ENCODE measurements at places on chromosomes 11 and 22.
A peak's percentile ranks its signal among the peaks of the same experiment; 100 is the strongest.

DNA sequence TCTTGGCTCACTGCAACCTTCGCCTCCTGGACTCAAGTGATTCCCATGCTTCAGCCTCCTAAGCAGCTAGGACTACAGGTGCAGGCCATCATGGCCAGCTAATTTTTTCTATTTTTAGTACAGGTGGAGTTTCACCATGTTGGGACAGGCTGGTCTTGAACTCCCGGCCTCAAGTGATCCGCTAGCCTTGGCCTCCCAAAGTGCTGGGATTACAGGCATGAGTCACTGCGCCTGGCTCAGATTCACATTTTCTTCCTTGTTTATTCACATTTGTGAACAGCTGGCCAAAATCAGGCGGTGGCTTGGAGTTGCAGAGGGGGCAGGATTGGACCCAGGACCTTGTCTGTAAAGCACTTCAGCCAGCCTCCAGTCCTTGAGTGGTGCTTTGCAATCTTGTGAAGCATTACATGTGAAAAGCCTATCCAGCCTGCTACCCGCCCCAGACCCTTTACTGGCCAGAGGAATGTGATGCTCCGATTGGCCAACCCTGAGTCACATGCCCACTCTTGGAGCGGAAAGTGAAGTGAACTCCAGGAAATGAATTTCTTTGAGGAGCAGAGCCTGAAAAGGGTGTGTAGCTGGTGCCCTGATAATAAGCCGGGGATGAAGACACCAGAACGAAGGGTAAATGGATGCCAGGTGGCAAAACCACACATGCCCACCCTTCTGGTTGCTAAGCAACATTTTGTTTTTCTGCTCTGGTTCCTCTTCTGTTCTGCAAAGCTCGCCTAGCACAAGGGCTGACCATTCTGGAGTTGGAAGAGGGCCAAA, 62.6 kb upstream of the PTPRJ start:
- DNase-seq: peak; percentile 65

- no peak for DNase-seq
Measured at GRCh38 chr11:30131535-30131934, 99.3 kb upstream of the FSHB start.

- no peak for DNase-seq
Measured at GRCh38 chr22:48267681-48268080, 1505.2 kb downstream of the TBC1D22A start.

DNA sequence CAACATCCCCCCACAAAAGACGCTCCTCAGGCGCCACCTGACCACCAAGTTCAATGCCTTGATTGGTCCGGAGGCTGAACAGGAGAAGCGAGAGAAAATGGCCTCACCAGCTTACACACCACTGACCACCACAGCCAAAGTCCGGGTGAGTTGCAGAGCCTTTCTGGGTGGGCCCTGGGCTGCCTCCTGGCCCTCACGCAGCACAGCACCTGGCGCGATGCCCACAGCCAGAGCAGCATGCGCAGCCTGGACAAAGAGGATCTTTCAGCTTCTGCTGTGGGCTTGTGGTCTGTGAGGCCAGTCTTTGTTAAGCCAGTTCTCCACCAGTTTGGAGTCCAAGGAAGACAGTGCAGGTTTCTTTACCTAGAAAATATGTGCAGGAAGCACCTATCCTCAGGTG, 21.6 kb downstream of the CYB5R2 start:
- no peak for DNase-seq

GRCh38 chr11:92859156-92859690, 110.2 kb upstream of the MTNR1B start:
- no peak for DNase-seq

DNA sequence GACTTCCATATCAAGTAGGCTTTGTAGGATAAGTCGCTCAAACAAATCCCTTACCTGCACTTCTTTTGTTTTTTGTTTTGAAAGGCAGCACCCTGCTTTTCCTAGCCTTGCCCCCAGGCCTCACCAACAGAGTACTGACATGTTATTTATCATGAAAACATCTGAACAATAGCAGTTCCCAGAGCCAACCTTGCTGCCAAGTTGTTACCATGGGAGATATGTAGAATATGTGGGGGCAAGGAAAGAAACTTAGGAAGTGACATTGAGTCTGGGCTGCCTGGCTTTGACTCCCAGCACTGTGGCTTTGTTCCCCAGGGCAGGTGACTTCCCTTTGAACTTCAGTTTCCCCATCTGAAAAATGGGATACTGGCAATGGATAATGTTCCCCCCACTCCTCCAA, 53.4 kb upstream of the CRYBB3 start:
- DNase-seq: no peak

DNA sequence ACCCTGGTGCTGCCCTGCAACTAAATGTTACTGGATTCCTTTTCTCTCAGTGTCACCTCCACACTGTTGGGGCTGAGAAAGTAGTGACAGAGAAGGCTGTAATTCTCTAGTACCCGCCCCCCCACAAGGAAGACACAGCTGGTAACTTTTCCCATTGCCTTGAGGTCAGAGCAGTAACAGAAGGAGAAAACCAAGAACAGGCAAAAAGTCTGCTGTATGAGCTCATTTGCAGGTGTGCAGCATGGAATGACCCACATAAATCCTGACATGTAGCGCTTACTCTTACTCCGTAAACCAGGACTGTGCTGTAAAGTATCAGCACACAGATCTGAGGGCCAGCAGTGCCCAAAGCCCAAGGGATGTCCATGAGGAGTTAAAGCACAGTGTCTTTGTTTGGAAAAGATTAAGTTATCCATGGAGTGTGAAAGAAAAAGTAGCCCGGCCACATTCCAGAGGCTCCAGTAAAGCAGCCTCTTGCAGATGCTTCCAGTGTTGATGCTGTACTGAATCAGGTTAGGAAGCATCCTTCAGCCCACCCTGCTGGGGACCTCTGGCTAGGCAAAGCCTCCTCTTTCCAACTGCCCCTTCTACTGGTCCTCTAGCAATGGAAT, 120.7 kb downstream of the PLEKHA7 start:
- no peak for DNase-seq

- peak; percentile 50 for DNase-seq
Measured at GRCh38 chr22:30290342-30291057, 1.2 kb upstream of the CASTOR1 start.

GRCh38 chr11:46247090-46247489, 30.4 kb upstream of the CREB3L1 start:
- DNase-seq: no peak

DNA sequence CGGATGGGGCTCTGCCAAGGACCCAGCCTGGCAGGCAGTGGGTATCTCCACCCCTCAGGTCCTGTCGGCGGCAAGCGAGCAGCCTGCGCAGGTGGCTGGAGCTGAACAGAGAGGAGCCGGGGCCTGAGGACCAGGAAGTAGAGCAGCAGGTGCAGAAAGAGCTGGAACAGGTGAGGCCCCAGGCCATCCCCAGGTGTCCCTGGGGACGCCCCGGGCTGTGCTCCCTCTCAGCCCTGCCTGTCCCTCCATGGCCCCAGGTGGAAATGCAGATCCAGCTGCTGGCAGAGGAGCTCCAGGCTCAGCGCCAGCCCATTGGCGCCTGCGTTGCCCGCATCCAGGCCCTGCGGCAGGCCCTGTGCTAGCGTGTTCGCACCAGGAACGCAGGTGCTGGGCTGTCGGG, 44.0 kb downstream of the PISD start:
- DNase-seq: no peak

DNA sequence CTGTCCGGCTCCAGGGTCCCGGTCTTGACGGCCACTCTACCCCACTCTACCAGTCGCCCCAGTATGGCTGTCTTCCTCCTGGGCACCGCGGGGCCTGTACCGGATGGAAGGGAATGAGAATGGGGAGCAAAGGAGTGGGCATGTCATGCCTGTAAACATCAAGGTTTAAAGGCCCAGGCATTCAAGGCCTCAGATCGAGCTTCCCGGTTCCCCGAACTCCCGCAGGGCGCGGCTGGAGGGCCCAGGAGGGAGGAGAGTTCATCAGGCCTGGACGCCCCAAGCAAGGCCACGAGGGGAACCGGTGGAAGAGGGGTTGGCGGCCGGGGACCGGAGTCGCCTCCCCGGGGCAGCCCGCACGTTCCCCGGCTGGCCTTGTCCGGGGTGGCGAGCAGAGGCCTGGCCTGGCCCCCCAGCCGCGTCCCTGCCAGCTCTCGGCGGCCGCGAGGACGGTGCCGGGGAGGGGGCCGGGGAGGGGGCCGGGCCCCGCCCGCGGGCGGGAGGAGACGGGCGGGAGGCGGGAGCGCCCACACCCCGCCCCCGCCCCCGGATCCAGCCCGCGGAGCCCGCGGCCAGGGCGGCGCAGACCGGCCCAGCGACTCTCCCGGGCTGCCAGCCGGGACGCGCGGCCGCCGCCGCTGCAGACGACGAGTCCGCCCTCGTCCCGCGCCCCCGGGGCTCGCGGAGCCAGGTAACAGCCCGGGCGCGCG, at the start of gene CDC42EP1:
Gene CDC42EP1, plus strand, starts transcription at position 580 of the 707 bp plus-strand sequence. CDS start 5,870 bp downstream, outside the sequence.
- peak; percentile 79 for DNase-seq

DNA sequence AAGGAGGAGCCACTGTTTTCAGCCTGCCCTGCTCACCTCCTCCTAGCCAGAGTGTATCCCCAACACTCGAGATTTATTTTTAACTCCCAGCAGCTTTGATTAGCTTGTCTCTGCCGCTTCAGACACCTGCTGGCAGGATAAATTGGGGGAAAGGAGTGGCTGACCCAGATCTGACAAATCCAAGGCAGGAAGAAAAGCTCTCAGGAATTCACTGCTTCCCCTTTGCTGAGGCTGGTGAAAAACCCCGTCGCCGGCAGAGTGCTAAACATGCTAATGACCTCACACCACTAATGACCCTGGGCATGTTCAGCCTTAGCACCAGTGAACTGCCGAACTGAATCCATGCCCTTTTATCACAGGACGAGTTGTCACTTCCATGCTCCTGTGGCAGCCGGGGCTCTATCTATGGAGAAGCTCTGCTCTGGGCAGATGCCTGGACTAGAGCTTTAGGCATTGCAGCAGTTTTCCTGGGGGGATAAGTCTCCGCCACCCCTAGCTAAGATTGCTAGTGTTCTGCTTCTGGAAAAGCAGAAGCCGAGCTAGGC, 52.2 kb downstream of the FEZ1 start:
- DNase-seq: no peak

- DNase-seq: no peak
Measured at GRCh38 chr22:31126869-31127175, 4.1 kb downstream of the INPP5J start.

DNA sequence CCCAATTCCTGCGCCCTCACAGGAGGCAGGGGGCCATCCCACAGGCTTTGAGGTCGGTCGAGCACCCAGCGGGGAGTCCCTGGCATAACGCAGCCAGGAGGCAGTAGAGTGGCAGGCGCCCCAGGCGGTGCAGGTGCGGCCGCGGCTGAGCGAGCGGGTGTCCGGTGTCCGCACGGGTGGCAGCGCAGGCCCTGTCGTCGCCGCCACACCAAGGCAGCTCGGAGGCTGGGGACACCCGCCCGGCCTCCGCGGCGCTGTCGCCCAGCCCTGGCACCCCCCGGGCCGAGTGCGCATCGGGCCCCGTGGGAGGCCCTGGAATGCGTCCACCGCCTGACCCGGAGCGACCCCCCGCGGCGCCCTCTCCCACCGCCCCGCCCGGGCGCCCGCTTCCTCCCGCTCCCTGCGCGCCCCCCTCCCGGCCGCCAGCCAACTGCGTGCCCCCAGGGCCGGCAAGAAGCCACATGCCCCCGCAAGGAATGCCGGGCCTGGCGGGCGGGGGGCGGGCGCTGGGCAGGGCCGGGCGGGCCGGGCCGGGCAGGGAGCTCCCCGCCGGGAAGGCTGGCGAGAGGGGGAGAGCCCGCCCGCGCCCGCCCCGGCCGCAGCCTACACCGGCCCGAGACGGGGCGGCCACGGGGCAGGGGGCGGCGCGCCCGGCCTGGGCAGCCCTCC, 33.9 kb downstream of the PRDM11 start:
- DNase-seq: peak; percentile 82

GRCh38 chr11:91265946-91266345, 958.7 kb upstream of the FAT3 start:
- DNase-seq: no peak

DNA sequence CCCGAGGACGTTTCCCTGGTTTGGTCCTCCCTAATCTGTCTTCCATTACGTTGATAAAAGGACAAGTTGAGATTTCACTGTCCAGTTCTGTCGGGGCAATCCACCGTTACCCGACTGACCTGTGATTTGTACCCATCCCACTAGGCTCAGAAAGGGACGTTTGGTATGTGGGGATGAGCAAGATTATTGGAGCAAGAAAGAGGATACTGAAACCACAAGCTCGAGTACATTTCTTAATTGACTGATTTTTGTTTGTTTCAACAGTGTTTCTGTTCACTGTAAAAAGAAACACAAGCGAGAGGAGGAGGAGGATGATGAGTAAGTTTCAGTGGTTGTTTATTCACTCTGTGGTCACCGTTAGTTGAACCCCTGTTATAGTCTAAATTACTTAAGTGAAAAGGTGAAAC, 969 bp downstream of the CCDC117 start:
- DNase-seq: no peak

DNA sequence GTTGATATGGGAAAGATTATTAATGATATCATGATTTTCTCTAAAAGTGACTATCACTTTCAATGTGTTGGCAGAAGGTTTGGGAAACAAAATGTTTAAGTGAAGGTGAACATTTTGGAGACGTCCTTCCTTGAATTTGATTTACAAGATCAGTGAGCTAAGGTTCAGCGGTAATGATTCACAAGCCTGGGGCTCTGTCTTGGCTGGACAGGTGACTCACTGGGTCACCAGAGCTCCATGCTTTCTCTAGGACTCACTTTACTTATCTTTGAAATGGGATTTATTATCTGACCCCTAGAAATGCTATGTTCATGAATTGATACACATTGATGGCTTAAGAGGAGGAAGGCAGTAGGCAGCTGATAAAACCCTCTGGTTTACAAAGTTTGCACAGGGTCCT, 437.5 kb downstream of the NTM start:
- no peak for DNase-seq

- no peak for DNase-seq
Measured at GRCh38 chr11:134270250-134270714, 5.9 kb upstream of the GLB1L3 start.

DNA sequence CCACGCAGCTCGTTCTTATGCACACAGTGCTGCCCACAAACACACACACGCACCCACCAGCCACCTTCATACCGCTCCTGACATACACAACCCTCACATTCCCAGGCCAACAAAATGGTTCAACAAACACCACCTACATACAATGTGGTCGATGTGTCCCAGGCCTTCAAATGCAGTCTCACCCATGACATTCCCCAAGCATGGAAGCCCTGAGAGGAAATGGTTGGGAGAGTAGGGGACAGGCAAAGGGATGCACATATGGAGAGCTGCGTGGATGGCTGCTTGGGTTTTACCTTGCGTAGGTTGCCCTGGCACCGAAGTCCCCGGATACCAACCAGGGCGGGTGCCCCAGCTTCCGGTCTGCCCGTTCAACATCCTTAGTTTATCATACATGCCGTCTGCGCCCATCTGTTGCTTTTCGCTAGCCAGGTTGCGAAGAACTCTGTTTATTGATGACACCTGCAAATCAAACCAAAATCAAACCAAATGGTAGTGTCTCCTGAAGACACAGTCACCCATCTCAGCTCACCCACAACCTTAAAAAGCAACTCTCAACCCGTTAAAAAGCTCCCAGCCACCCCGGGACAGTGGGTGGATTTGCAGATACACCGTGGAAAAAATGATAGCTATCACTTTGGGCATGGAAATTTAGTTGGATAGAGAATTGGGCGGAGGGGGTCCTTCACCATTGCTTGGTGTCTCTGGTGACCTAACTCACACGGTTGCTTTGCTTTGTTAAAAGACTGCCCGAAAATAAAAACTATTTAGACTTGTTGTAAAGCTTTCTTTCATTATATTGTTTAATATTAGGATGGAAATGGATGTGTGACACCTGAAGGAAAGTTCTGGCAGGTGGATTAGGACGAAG, 10.5 kb downstream of the PAX6 start:
- no peak for DNase-seq

- DNase-seq: peak; percentile 18
Measured at GRCh38 chr11:71372693-71373657, 75.2 kb downstream of the DHCR7 start.
